Hypothalamus (tissue), 51 donors: ENCODE measurements at places on chromosomes 6 and 20.

DNA sequence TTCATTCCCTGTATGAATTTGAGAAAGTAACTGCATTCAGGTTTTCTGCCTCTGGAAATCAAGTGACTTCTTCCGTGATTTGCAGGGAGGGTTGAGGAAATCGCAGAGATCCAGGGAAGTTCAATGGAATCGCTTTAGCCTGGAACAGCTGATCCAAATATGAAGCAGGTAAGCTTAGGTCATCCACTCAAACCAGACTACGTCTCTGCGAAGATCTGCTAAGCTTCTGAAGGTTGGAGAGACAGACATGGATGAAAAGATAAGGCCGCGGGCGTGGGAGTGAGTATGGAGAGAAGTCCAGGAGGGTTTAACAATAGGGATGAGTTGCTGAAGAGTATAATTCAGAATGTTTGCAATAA lies 34.2 kb upstream of the BTN3A2 start:
- no peak for DNase-seq

DNA sequence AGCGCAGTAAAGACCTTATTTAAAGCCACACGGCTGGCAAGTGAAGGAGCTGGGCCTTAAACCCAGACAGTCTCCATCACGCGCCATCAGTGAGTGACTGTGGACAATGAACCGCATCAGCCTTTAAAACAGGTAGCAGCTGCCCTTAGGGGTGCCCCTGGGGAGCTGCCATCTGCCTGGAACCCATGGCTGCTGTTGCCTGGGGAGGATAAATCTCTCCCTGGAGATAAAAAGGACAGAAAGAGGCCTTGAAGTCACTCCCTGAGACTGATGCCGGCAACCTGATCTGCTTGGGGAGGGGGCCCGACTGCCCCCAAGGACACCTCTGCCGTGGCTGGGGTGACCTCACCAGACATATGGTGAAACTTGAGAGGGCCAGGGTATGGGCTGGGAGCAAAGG lies 73.5 kb downstream of the PREX1 start:
- no peak for DNase-seq

GRCh38 chr6:7426447-7427169 lies 37.0 kb downstream of the RIOK1 start:
- no peak for DNase-seq

DNA sequence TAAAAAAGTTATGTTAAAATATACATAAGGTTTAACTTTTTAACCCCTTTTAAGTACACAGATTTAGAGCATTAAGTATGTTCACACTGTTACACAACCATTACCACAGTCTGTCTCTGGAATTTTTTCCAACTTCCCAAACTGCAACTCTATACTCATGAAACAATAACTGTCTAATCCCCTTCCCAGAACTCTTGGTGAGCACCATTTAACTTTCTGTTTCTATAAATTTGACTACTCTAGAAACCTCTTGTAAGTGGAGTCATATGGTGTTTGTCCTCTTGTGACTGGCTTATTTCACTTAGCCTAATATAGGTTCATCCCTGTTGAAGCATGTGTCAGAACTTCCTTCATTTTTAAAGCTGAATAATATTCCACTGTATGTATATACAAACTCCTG lies 98.1 kb downstream of the MAP3K7 start:
- no peak for DNase-seq
